ENCODE measurements at places on chromosomes 4 and X.

DNA sequence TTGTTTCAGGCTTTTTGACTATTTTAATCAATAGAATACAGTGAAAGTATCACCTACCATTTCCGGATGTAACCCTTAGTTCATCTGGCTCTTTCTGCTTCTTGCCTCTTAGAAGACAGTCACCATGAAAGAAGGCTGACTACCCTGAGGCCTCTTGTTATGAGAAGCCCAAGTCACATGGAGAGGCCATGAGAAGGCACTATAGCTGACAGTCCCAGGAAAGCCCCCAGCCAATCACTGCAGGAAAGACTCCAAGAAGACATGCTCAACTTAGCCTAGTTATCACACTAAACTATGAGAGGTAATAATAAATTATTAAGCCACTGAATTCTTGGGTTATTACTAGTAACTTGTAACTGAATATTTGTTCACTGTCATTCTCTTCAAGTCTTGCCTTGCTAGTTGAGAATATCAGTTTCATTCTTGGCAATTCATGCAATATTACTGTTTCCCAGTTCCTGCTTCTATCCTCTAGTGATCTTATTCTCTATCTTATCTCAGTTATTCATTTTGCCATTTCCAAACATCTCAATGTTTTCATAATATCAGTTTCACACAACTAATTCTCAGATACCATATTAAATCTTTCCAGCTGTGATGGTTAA lies 57.1 kb upstream of the GUCY1A1 start:
- DNase-seq: no peak

DNA sequence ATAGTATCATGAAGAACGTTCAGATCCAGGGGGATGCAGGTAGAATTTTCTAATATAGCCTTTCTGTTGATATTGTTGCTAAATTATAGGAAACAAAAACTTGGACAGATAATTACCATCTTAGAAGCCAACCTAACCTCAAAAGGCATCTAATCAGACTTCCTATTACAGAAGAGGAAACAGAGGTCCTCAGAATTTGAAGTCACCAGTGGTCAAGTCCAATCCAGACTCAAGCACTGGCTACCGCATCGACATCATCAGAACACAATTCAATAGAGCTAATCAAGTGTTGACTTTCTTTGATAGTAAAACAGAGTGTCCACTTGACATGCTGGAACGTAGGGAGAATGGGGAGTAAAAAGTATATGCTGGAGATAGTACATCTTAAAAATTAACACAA lies 10.3 kb upstream of the ATP10D start:
- DNase-seq: no peak

GRCh38 chr4:82517043-82517442 lies 44.7 kb downstream of the TMEM150C start:
- no peak for DNase-seq

- DNase-seq: no peak
Measured at GRCh38 chrX:44953734-44954502, 80.9 kb downstream of the KDM6A start.

DNA sequence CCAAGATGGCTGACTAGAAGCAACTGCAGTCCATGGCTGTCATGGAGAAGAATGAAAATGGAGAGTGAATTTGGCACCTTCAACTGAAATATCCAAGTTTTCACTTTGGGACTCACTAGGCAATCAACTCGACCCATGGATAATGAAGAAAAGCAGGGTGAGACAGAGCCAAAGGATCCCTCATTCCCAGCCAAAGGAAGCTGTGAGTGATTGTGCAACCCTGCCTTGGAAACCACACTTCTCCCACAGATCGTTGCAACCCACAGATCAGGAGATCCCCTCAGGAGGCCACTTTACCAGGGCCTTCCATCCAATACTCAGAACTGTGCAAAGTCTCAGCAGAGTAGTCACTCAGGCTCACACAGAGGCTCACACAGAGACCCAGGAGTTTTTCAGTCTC lies 4.5 kb downstream of the CFAP299 start:
- no peak for DNase-seq

GRCh38 chr4:24394041-24394440 lies 190.3 kb downstream of the DHX15 start:
- DNase-seq: no peak

- no peak for DNase-seq
Measured at GRCh38 chr4:138724530-138724929, 291.1 kb upstream of the NOCT start.
